ENCODE measurements at places on chromosomes 5 and 9.

DNA sequence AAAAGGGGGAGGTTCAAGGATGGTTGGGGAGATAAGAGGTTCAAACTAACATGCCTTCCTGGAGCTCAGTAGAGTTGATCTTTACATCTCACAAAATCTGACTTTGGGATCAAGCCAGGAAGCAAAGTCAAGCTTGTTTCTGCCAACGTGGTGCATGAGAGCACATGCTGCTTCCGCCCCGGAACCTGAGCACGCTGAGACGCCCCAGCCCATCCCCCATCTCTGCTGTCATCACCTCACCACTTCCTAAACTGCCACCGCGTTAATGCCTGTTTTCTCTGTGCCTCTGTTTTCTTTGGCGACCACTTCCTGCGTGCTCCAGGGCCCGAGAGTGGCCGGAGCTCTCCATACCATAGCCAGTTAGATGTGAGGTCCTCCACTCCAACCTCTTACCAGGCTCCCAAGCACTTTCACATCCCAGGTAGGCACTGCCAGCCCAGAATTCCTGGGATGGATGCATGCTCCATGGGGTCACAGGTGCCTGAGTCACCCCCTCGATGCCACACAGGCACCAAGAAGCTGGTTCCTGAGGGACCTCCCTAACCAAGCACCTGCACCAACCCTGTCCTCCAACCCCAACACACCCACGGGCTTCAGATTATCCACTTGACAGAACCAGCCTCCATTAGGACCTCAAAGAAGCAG lies 31.2 kb upstream of the AFAP1L1 start:
- no peak for DNase-seq

DNA sequence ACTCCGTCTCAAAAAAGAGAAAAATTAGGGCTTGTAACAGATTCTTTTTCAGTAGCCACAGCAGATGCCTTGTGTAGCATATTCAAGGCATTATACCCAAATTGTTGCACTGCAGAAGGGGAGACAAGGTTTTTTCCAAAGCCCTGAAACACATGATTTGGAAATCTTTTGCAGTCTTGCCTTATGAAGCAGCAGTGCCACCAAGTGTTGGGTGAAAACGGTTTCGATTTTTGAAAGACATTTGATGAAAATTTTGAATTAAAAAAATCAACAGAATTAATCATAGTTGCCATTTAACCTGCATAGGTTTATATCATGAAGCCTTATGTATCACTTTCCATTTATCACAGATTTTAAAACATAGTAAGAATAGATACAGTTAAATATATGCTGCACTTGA lies 479.5 kb downstream of the TAF11L14 start:
- DNase-seq, result no peak

- DNase-seq, result no peak
Observed at GRCh38 chr9:99607842-99608448, 213.7 kb upstream of the NR4A3 start.

GRCh38 chr5:110918683-110919082 lies 152.8 kb upstream of the TSLP start:
- DNase-seq, result no peak

DNA sequence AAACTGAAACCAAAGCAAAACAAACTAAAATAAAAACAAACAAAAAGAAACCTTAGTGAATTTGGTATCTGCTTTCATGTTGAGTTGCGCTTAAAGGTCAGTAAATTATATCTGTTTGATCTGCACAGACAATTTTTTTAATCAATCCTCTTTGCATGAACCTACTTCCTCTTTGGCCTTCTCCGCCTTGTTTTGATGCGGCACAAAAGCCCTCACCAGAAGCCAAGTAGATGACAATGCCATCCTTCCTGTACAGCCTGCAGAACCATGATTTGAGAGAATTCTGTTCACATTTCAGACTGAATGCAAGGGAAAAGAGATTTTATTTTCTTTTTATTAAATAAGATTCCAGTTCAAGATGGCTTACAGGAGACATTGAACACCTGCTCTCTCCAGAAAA lies 473.6 kb upstream of the FTMT start:
- no peak for DNase-seq

GRCh38 chr5:127660047-127660733 lies 11.3 kb downstream of the CTXN3 start:
- DNase-seq, result no peak

GRCh38 chr5:133362438-133362837 lies 249.9 kb downstream of the FSTL4 start:
- DNase-seq, result no peak

- DNase-seq, result no peak
Observed at GRCh38 chr5:172211676-172212075, 17.7 kb downstream of the EFCAB9 start.

DNA sequence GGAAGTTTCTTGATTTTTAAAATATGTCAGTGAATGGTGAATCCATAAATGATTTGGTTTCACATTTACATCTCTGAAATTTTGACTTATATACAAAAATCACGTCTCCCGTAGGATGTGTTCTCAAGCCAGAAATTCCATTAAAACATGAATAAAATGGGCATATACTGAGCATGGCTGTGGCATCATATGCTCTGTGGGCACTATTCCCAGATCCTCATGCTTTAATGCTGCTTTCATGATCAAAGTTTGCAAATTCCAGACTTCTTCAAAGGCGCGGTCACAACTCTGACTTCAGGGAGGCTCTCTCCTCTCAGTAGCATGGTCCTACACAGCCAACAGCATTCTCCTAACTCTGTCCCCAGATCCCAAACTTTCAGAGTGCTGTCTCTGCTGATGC lies 723.2 kb downstream of the TAF11L14 start:
- DNase-seq, result no peak

DNA sequence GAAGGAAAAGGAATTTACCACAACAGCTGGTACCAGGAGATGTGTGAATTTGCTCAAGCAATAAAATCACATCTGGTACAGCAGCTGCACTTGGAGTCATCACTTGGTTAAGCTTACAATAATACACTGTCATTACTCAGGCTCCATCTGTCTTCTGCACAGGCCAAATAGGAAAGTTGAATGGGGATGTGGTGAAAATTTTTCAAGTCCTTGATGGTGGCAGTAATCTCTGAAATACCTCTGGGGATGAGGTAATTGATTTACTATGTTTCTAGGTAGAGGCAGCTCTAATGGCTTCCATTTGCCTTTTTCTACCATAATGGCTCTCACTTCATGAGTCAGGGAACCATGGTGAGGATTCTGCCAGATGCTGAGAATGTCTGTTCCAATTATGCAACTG lies 206.8 kb upstream of the ATP10B start:
- no peak for DNase-seq

GRCh38 chr9:89609426-89610006 lies 4.7 kb downstream of the GADD45G start:
- no peak for DNase-seq

DNA sequence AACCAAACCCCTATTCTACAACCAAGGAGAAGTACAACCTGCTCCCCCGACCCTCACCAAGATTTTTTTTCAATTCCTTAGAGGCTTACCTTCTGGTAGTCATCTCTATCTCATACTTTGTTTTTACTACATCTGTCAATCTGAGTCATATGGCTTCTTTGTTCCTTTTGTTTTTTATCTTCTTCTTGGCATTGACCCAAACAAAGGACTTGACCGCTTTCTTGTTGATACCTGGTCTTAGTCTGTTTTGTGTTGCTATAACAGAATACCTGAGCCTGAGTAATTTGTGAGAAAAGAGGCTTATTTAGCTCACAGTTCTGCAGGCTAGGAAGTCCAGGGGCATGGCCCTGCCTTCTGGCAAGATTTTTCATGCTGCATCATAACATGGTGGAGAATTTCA lies 352.7 kb downstream of the MLLT3 start:
- DNase-seq, result no peak

DNA sequence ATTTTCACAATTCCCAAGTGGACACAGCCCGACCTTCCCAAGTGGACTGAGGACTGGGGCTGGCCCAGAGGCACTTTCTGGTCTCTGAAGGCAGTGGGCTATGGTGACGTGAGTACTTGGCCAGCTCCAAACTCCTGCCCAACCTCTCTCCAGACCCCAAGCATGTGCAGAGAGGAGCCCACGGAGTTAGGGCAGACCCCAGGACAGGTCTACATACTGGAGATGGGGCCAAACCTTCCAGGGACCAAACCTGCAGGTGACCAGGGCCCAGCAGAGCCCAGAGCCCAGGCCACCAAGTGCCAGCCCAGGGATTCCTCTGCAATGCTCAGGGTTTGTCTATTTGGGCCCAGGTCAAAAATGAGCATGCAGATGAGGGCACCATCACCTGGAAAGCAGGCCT lies 15.3 kb downstream of the BRD3 start:
- no peak for DNase-seq

DNA sequence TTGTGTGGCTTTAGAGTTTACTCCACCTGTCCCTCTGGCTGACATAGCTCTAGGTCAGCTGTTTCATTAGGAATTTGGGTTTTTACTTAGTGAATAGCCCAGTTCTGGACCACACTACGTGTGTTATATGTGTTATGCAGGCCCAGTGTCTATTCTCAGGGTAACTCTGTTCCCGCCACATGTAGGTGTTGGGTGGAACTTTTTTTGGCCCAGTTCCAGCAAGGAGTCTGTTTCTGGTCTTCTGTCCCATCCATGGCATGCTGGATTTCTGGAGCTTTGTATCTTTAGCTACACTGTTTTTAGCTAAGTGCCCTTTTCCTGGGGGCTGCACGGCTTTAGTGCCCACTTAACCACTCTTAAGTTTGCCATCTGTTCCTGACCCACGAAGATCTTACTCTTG lies 15.5 kb downstream of the RMI1 start:
- no peak for DNase-seq

DNA sequence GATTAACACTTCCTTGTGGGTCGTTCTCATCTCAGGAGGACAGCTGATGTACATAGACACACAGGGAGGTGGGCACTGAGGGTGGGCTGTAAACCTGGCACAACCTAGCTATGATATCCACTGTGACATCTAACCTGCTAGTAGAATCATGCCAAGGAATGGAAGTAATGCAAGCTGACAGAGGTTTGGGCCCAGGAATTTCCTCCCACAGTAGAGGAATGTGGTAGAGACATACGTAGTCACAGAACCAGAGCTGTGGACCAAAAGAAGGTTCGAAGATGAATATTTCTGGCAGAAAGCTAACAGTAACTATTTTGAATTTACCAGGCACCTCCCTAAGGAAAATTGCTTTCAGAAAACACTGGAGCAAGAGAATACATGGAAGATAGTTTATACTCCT lies 15.2 kb upstream of the DNAJC25 start:
- DNase-seq, result no peak

All from GOT3 (cell line).